Stimulated activated CD8-positive, alpha-beta memory T cell treated with anti-CD3 and anti-CD28 coated beads, Interleukin-12 subunit alpha, Interleukin-12 subunit beta, amount 100 ng/mL, for 1 hour (primary cell): ENCODE measurements at places on chromosomes 5 and 9.

DNA sequence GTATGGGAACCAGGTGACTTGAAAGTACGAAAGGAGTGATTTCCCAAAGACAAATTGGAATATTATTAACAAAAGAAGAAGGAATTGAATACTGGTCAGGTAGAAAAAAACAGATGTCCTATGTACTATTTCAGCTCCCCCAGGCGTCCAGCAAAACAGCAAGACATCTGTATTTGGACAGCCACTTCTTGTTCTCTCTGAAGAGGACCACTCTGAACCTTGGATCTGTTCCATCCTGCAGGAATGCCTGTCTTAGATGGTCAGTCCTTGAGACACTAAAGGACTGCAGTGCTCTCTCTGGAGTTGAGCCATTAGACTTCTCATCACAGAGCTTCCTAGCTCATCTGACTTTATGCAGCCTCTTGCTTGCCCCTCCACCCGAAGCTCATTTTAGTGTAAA is 74.4 kb upstream of the RARS1 start:
- DNase-seq, result no peak

- no peak for DNase-seq
These were observed 347.2 kb upstream of the CD180 start for GRCh38 chr5:67543720-67544270.

- no peak for DNase-seq
These were observed 68.4 kb upstream of the RPS23 start for GRCh38 chr5:82346399-82347165.

GRCh38 chr9:31089549-31090221 is 1294.8 kb upstream of the ACO1 start:
- DNase-seq, result no peak

DNA sequence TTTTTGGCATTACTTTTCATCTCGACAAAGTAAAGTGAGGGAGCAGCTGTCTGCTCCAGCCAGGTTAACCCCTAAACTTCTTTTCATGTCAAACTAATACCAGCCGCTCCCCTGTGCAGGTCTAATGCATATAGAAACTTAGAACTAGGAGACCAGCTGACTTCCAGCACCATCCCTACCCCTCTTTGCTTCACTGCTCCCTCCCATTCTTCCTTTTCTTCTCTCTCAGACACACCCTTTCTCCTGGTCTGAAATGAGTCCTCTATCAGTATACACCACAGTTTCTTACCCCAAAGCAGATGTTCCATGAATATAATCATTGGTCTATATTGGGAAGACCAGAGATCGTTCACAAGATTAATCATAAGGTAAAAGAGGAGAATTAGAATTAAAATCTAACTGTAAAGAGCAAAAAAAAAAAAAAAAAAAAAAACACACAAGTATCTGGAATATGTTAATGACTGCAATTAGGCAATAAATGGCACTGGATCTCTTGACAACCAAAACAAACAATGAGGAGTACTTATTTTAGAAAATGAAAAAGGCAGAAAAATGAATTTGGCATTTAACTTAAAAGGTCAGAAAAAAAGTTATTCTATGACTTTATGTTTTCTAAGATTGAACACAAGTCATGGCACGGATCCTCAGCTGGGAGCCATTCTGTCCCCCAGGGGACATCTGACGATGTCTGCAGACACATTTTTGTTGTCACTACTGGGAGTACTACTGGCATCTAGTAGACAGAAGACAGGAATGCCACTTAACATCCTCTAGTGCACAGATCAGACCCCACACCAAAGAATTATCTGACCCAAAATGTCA is 209.8 kb downstream of the PJA2 start:
- DNase-seq, result no peak

- DNase-seq, result no peak
These were observed 637.2 kb upstream of the NUDT12 start for GRCh38 chr5:104199771-104200170.

DNA sequence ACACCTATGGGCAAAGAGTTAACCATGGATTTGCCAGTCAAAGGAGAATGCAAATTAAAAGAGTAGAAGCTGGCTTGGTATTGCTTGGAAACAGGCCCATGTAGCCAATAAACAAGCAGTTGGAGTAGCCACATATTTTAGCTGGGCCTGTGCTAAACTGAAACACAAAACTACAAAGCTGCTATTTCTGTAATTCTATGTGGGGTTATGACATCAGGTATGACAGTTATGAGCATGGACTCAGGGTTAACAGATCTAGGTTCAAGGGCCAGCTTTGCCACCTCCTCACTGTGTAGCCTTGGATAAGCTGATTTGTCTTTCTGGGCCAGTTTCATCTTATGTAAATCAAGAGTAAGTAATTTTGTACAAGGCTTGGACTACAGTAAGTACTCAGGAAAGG is 142.7 kb downstream of the PIP5K1B start:
- DNase-seq, result no peak

DNA sequence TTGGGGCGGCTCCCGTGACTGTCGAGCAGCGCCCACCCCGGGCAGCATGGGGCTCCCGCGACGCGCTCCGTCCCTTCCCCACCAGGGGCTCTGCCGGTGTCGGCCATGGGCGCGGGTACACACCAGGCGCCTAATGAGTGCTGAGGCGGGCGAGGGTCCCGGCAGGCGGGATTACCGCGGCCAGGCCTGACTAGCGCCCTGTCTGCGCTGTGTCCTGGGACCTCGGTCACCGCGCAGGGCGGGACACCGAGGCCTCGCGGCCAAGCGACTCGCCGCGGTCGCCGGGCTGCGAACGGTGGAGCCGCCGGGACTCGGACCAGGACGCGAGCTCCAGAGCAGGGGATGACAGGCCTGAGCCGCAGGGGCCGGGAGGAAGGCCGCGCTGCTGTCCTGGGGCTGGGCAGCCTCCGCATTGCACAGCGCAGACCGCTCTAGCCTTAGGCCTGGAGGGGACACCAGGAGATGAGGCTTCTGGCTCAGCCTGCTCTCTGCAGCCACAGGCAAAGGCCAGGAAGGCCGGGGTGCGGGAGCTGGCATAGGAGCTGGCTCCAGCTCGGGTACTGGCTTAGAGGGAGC is 14.1 kb downstream of the LCN10 start:
- no peak for DNase-seq

GRCh38 chr5:68685863-68686262 is 408.0 kb upstream of the SLC30A5 start:
- DNase-seq, result no peak

DNA sequence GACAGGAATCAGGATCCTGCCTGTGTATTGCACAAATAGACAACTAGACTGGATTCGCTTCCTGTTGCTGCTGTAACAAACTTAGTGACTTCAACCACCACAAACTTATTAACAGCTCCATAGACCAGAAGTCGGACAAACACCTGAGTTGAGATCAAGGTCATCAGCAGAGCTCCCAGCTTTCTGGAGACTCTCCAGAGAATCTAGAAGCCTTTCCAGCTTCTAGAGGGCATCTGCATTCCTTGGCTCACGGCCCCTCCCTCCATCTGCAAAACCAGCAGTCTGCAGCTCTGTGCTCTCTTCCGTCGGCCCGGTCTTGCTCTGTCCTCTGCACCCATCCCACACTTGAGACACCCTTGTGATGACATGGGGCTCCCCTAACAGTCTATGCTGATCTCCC is 99.1 kb downstream of the KCNT1 start:
- no peak for DNase-seq

DNA sequence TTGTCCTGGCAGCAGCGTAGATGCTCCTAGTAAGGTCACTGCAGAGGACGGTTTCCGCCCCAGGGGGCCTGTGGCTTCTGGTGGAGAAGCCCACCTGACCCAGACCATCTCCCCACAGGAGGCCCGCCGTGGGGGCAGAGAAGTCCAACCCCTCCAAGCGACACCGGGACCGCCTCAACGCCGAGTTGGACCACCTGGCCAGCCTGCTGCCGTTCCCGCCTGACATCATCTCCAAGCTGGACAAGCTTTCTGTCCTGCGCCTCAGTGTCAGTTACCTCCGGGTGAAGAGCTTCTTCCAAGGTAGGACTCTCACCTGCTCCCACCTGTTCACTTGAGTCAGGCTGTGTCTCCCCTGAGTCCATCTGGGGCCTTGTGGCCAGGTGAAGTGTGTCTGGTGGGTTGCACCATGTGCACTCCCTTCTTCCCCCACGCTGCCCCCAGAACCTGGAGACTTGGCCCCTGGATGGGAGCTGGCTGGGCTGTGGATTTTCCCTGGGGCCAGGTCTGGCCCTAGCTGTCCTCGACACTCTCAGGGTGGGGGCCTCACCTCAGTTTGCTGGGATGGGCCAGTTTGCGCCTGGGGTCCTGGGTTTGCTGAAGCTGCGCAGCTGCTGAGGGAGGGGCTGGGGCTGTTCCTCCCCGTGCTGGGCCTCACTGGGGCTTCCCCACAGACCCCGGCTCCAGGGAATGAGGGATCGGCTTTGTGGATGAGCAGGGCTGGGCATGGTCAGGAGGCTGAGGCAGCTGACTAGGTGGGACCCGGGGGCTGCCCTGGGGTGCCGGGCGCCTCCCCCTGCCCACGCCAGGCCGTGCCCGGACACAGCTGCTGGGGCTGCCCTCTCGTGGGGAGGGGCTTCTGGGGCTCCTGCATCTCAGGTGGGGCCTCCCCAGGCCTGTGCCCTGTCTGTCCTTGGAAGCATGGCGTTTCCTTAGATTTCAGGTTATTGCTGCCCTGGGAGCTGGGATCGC is 32.4 kb downstream of the AHRR start:
- no peak for DNase-seq

DNA sequence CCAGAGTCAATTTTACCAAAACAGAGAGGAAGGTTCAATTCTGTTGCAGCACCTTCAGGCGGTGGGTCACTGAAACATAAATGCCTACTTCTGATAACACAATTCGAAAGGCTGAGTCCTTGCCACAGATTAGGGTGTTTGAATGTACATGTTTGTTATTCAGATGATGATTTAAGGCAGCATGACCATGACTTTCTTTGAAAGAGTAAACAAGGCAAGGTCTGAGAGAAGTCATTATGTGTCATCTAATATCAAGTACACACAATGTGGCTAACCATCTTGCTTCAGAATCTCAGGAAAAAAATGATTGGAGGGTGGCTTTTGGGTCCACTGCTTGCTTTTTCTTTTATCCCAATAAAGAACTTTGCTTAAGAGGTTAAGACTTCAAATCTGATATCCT is 457.5 kb downstream of the TAF11L14 start:
- no peak for DNase-seq

GRCh38 chr9:16526380-16526779 is 344.1 kb downstream of the BNC2 start:
- DNase-seq, result no peak

- no peak for DNase-seq
These were observed 278.3 kb downstream of the TMEM38B start for GRCh38 chr9:105972466-105973204.

GRCh38 chr5:55538661-55539060 is 3.9 kb upstream of the PLPP1 start:
- no peak for DNase-seq

DNA sequence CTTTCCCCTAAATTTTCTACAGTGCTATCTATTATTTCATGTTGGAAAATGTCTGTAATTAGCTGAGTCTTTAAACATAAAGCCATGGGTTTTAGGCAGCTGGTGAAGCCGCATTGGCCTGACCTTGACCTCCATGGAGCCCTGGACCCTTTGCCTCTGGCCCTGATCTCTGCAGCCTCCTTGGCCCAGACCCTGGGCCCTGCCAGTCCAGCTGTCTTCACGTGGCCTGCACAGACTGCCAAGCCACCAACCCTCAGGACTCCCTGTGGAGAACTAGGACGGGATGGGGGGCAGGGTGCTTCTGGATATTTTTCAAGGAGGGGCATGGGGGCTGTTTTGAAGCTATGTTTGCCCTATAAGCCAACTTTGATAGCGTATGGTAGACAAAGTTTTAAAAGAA is 29.8 kb upstream of the PPARGC1B start:
- DNase-seq, result no peak

DNA sequence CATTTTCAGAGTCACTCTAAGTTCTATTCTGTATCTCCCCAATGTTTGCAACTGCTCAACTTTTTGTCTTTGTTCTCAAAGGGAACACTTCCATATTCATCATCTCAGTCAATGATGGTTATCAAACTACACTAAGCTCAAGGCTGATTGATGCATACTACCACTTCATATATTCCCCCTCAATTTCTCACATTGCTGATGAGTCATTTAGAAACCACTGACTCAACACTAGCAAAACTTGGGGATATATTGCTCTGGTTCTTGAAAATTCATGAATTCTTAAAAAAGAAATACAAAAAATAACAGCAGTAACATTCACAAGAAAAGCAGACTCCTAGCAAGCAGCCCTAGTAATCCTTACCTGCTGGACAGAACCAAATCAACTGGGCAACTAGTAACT is 52.2 kb downstream of the ABHD17B start:
- DNase-seq, result no peak

DNA sequence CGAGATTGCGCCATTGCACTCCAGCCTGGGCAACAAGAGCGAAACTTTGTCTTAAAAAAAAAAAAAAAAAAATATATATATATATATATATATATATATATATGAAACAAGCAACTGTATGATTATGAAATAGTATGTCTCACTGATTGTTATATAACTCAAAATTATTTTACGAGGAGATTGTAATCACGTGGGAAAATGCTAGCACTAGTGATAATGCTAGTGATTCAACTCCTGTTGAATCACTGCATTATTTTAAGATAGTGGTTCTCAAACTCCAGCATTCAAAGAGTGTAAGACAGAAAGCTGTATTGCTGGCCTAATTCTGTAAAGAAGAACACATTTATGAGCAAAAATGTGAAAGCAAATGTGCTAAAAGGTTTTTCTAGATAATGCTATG is 12.4 kb upstream of the PTPN3 start:
- DNase-seq, result no peak

GRCh38 chr5:146521403-146522106 is 5.6 kb upstream of the GPR151 start:
- DNase-seq, result no peak

DNA sequence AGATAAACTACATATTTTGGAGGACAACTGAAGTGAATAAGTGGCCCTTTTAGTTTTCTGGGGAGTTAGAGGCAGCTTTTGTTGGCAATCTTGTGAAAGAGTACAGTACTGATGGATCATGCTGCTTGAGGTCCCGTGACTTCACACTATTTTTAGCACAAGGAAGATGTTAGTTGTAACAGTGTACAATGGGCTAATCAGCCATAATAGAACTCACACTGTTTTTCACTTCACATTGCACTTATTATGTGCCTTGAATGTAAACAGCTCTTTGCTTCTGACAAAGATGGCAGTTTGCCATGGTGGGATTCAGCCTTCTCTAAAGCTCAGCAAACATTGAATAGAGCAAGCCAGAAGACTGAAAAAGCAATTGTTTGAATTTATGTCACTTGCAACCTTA is 176.7 kb upstream of the ZNF608 start:
- no peak for DNase-seq

GRCh38 chr9:5013374-5013773 is 28.3 kb downstream of the JAK2 start:
- no peak for DNase-seq

- no peak for DNase-seq
These were observed 30.3 kb upstream of the DENND4C start for GRCh38 chr9:19200229-19200628.
